ENCODE measurements at places on chromosomes 7 and 10. TPM values are rescaled to one million over a fixed set of nuclear protein-coding genes. Genes with fewer than 3 reads are reported as not detected.

Gene SCART1
- 0.51 TPM for total RNA-seq

Gene INHBA
- 1.9 TPM for total RNA-seq

Gene CYP2C19
- 0.11 TPM for total RNA-seq

Gene IKZF1
- total RNA-seq, result 2.4 TPM

Gene SPDYE2
- not detected for total RNA-seq
